ENCODE measurements at places on chromosomes 3 and 15. TPM values are rescaled to one million over a fixed set of nuclear protein-coding genes. Genes with fewer than 3 reads are reported as not detected.
A peak's percentile ranks its signal among the peaks of the same experiment; 100 is the strongest.

FBLN2 gene
- 117 TPM for total RNA-seq

GOLGA8M gene
- 10.7 TPM for total RNA-seq

GNAT1 gene
- not detected for total RNA-seq

DNA sequence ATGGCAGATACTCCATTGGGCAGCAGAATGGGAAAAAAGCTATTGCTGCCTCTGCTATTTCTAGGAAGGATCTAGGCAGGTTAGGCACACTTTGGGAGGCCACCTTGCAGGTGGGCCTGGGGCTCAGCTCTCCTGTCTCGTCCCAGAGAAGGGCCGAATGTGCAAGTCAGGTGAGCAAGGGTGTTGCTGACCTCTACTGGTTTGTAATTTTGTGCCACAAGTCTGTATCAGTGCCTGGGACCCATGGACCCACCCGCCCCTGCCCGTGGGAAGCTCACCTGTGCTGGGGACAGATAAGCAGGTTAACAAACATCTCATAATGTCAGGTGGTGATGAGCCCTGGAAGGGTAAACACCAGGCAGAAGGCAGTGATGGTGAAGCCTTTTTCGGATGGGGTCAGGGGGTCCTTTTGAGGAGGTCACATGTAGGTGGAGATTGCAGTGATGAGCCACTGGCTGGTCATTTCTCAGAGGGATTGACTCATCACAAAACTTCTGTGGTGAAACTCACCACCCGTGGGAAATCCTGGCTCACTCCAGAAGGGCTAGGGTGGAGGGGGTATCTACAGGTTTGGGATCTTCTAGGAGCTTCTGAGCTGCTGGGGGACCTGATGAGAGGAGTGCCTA lies 161.3 kb downstream of the KLF13 start:
- no peak for DNase-seq

- peak; percentile 49 for DNase-seq
These were observed 727 bp downstream of the NSMCE3 start for GRCh38 chr15:29268706-29269484.

GRCh38 chr3:149459491-149460059 lies 14.9 kb upstream of the TM4SF4 start:
- no peak for DNase-seq

GRCh38 chr3:143240886-143241285 lies 121.3 kb downstream of the CHST2 start:
- no peak for DNase-seq

ONECUT1 gene
- not detected for total RNA-seq

DNA sequence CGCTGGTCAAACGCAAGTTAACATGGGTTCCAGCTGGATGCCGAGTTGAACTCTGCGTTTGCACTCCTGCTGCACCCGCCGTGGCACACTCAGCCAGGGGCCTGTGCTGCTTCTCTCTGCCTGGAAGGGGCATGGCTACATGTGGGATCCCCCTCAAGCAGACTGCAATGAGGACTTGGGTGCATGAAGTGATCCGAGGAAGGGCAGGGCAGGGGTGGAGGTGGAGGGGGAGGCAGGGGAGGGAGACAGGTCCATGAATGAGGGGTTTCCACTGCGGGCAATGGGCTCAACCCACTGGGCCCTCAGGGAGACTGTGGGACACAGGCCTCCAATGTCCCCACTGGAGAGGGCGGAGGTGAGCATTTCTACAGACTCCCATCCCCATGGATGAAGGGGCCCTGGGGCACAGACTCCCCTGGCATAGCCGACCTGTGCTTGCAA lies 141.6 kb upstream of the MEF2A start:
- peak; percentile 52 for DNase-seq

DNA sequence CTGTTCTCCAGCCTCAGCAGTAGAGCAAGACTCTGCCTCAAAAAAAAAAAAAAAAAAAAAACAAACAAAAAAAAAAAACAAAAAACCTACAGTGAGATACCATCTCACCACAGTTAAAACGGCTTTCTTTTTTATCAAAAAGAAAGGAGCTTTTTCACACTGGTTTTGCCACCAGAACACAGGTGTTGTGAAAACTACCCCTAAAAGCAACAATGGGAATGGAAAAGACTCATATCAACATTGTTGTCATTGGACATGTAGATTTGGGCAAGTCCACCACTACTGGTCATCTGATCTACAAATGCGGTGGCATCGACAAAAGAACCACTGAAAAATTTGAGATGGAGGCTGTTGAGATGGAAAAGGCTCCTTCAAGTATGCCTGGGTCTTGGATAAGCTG lies 24.8 kb upstream of the SLC25A38 start:
- no peak for DNase-seq

DNA sequence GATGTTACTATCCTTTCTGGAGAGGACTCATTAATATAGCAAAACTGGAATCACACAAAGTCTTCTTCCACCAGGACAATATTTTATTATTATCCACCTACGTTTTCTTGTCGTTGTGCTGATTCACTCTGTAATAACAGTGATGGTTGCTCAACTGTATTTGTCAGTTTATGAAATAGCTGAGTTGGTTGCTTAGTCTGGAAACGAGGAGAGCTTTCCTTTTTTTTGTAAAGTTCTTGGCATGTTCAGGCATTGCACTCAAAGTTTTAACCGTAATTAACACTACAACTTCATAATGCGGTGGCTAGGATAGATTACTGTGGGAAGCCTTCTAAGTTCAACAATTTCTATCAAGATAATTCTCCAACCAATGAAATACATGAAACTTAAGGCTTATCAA lies 131.2 kb downstream of the RAP2B start:
- DNase-seq = no peak

GRM2 gene
- 0.52 TPM for total RNA-seq

VPS33B gene
- total RNA-seq = 14.3 TPM
